Stimulated activated CD8-positive, alpha-beta memory T cell treated with anti-CD3 and anti-CD28 coated beads, Interleukin-7, amount 100 ng/mL, for 4 hours (primary cell): ENCODE measurements at places on chromosomes 3 and 15.

DNA sequence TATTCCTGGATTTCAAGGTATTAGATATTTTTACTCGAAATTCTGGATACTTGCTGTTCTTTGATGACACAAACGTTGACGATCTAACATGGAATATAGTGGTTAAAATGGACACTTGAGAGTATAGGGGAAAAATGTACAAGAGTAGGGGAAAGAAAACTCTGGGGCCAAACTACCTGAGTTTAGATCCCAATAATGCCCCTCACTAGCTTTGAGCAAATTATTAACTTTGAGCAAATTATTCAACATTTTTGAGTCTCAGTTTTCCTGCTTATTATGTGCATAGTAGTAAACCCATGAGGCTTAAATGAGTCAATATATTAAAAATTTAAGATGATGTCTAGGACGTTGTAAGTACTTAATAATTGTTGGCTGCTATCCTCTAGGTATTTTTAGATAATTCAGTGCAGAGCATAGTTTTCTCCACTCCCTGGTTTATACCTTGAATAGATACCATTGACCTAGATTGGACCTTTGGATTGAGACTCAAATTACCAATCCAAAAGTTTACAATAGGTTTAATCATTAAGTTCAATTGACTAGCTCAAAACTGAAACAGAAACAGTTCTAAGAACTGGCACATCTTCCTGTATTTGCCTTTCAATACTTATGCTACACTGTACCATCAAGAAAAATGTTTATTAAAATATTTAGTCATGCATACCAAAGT is 4.5 kb downstream of the ADGRG7 start:
- DNase-seq, result no peak

- DNase-seq, result no peak
These were observed 54.5 kb downstream of the CACNA2D2 start for GRCh38 chr3:50448752-50449539.

GRCh38 chr15:68640791-68641331 is 62.1 kb downstream of the CORO2B start:
- DNase-seq, result no peak

DNA sequence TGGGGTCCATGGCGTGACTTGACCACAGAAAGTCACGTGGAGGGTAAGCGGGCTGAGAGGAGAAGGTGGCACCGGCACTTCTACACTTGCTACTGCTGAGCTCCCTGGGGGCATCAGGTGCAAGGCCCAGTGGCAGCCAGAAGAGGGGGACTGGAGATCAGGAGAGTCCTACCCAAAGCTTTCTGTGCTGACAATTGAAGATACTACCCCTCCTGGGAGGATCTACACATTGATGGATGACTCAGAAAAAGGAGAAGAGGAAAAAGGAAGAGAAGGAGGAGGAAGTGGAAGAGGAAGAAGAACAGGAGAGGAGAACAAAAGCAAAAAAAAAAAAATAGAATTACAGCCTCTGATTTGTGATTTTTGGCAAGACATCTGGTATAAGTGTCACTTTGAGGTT is 41.2 kb downstream of the MYO5C start:
- DNase-seq, result no peak

DNA sequence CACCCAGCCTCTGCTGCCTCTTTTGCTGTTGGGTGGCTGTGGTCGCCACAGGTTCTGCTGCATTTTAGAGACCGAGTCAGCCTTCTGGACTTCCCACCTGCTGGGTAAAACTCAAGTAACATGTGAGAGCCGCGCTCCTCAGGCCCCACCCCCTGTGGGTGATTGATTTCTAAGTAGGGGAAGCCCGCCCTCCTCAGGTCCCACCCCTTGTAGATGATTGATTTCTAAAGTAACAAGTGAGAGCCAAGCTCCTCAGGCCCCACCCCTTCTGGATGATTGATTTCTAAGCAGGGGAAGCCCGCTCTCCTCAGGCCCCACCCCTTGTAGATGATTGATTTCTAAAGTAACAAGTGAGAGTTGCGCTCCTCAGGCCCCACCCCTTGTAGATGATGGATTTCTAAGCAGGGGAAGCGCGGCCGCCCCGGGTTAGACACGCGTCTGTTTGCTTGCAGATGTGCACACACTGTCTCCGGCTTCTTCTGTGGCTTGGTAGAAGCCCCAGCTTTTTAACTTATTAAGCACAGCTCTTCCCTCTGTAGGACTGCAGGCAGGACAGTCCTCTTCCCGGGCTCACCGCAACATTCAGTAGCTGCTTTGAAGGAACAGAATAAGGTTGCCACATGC is 83.4 kb downstream of the FAM43A start:
- DNase-seq, result peak; percentile 86

- DNase-seq, result no peak
These were observed 9.4 kb downstream of the FILIP1L start for GRCh38 chr3:100104817-100105413.
